AG09309 (cell line): ENCODE measurements at places on chromosomes 2 and 18.

DNA sequence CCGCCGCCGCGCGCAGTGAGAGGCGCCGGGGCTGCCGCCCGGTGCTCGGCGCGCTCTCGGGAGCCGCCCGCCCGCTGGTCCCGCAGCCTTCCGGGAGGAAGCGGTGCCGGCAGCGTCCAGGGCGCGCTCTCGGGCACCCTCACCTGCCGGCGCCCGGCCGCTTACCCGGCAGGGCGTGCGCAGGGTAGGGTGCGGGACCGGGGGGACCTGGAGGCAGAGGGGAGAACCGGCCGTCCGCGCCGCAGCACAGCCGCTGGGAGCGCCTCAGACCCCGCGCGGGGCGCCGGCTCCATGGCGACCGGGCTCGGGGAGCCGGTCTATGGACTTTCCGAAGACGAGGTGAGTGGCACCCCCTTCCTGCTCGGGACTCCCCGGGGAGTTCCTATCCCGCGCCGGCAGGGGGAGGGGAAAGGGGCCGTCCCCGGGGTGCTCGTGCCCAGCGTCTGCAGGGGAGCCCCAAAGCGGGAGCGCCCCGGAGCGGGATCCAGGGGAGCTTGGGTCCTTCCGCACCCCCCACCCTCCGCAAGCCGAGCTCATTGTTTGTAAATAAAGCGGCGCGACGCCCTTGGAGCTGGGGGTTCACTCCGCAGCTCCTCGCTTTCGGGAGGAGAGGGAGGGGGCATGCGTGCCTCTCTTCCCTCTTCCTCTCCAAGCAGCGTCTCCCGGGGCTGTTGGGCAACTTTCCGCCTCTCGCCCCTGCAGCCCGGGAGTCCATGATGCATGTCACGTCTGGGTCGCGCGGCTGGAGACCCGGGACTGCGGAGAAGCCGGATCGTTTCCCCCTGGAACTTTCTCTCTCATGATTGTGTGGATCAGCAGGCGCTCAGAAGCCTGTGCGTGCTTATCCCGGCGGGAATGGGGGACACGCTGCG lies 580 bp downstream of the NEDD4L start:
- DNase-seq, result no peak

DNA sequence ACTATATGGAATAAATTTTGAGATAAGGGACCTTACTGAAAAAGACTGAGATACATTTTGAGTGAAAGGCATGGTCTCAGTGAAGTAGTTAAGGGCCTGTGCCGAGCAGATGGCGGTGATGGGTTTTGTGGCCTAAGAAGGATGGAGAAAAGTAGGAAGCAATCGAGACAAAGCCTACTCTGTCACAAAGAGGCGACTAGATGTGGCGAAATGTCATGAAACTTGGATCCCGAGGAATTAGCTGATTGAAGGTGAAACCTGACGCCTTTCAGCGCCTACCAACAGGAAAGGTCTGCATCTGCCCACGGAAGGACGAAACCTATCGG lies 558 bp upstream of the CEP192 start:
- DNase-seq, result no peak

DNA sequence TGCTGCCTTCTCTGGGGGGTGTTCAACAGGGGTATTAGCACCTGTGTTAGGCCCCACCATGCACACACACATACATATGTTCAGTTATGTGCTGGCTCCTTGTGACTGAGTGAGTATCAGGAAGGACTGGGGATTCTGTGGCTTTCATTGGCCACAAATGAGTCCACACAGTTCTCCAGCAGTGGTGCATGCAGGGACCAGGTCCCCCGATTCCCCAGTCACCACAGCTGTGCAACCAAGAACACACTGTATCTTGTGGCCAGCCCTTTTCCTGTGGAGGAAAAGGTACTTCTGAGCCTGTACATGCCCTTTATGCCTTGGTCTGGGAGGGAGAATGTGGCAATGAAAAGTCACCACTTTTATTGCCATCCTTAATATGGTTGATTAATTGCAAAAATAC lies 74.9 kb upstream of the KLF7 start:
- DNase-seq, result no peak

- DNase-seq, result no peak
These were observed 12.5 kb downstream of the MRPL35 start for GRCh38 chr2:86211796-86212188.

DNA sequence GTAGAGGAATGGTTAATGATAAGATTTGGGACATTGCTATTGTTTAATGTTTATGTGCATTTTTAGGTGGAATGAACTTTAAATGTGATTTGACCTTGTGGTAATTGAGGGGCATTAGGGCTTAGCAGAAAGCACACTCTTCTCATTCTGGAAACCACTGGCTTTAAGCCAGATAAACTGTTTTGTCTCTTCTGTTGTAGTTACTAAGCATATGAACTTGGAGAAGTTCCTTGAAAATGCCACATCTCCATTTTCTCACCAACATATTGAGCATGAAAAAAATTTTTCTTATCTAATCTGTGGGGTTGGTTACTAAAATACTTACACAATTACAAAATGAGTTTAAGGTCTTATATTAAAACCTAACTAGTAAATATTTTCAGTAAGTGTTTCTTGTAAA lies 70.8 kb upstream of the FSHR start:
- no peak for DNase-seq

DNA sequence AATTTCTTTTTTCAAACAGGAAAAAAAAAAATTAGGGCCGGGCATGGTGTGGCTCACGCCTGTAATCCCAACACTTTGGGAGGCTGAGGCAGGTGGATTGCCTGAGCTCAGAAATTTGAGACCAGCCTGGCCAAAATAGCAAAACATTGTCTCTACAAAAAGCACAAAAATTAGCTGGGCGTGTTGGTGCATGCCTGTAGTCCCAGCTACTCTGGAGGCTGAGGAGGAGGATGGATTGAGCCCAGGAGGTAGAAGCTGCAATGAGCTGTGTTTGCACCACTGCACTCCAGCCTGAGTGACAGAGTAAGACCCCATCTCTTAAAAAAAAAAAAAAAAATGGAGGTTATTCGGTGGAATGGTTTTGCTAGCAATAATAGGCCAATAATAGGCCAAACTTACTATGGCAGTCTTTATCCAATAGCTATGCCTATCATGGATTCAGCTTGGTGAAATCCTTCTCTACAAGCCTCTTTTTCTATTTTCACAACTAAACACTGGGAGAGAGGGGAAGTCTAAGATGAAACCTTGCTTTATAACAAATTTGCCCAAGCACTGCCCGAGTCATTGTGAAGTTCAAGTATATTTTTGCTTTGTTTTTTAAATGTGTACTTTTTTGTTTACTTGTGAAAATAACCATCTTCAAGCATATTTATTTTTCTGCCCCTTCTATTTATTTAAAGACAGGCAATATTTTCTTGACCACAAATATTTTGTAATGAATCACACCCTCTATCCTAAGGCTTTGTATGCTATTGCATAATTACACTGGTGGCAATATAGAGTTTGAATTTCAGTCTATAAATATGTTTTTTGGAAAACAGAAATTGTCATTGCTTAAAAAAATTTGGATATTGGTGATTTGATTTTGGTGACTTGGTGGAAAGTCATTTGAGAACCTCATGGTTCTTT lies 20.0 kb upstream of the KYNU start:
- no peak for DNase-seq

- no peak for DNase-seq
These were observed 22.0 kb downstream of the MXD1 start for GRCh38 chr2:69936906-69937305.

DNA sequence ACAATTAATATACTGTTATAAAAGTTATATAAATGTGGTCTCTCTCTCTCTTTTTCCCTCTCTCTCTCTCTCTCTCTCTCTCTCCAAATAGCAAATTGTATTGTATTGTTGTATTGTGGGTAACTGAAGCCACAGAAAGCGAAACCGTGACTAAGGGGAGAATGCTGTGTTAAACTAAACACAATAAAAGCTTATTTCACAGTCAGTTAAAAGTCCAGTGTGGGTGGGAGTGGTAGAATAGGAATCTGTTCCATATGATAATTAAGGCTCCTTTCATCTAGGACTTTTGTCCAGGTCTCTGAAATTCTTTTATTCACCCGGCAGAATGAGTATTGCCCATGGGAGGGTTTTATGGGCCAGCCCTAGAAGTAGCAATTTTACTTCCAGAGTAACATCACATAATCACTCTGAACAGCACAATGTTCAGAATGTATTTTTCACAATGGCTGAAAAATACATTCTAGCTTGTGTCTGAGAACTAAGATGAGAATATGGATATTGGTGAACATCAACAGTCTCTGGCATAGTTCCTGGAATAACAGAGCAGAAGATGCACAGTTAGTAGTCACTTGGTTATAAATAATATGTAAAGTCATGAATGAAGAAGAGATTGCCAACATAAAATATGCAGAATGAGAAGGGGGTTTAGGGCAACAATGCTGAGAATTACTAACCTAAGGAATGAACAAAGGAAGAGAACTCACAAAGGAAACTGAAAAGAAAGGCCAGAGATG lies 399.1 kb downstream of the PLCL1 start:
- no peak for DNase-seq

DNA sequence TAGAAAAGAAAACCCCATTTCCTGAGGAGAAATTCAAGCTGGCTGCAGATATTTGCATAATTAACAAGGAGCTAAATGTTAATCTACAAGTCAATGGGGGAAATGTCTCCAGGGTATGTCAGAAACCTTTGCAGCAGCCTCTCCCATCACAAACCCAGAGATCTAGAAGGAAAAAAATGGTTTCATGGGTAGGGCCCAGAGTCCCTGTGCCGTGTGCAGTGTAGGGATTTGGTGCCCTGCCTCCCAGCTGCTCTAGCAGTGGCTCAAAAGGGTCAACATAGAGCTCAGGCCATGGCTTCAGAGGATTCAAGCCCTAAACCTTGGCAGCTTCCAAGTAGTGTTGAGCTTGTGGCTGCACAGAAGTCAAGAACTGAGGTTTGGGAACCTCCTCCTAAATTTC lies 290.2 kb upstream of the TMEFF2 start:
- no peak for DNase-seq

DNA sequence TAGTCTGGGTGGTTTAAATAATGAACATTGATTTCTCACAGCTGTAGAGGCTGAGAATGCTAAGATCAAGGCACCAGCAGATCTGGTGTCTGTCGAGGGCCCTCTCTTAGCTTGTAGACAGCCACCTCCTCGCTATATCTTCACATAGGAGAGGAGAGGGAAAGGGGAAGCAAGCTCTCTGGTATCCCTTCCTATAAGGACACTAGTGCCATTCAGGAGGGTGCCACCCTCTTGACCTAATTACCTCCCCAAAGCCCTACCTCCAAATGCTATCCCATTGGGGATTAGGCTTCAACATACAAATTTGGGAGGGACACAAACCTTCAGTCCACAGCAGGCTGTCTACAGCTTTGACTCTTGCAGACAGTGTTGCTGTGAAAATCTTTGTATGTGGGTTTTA lies 76.7 kb downstream of the BOLA3 start:
- DNase-seq, result no peak

DNA sequence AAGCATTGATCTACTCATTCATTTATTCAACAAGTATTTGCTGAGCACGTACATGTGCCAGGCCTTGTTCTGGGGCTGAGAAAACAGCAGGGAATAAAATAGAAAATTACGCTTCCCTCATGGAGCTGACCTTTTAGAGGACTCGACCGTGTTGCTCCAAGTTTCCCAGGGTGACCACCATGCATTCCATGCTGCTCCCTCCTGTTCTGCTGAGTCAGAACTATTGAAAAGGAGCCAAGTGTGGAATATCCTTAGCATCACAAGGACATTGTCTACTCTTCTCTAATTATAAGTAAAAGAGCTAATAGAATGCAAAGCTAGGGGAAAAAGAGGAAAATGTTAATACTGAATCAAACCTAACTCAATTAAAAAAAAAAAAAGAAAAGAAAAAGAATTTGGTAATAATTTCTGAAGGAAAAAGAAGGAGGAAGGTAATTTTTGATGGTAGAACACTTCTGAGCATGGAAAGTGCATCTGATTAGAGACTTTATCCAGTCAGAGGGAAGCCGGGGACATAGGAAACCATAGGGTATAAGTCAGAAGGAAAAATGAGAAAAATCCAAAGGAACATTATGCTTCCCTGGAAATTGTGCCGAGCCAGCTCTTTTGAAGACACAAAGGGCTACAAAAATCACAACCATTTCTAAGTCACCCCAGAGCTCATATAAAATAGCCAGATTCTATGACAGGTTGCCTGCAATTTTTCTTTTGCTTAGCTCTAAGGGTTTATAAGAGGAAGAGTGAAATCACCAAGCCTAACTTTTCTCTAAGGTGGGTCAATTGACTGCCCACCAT lies 339.4 kb downstream of the RND3 start:
- DNase-seq, result no peak

DNA sequence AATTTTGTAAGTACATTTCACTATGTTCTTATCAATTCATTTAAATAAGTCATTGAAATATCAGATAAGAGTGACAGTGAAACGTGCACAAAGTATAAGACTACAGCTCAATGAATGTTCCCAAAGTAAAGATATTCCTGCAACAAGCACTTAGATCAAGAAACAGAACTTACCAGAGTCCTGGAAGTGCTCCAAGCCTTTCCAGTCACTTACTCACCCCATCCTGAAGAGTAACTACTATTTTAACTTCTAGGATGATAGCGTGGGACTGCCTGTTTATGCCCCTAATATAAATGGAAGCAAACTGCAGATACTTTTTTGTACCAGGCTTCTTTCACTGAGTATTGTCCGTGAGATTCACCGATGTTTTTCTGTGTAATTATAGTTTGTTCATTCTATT lies 768.9 kb downstream of the SLC4A3 start:
- DNase-seq, result peak; percentile 63
